Muscle of leg (tissue), 16 donors: ENCODE measurements at places on chromosomes 4 and X. TPM values are rescaled to one million over a fixed set of nuclear protein-coding genes. Genes with fewer than 3 reads are reported as not detected.

Gene MORC4
- total RNA-seq, result 38.9 TPM

Gene RHOXF2
- total RNA-seq, result not detected

Gene WAS
- total RNA-seq, result 2.1 TPM

Gene ARMCX4
- 18.5 TPM for total RNA-seq

Gene MMRN1
- total RNA-seq, result 6.8 TPM

Gene FGFBP2
- total RNA-seq, result 0.93 TPM

Gene PSAPL1
- total RNA-seq, result not detected

DNA sequence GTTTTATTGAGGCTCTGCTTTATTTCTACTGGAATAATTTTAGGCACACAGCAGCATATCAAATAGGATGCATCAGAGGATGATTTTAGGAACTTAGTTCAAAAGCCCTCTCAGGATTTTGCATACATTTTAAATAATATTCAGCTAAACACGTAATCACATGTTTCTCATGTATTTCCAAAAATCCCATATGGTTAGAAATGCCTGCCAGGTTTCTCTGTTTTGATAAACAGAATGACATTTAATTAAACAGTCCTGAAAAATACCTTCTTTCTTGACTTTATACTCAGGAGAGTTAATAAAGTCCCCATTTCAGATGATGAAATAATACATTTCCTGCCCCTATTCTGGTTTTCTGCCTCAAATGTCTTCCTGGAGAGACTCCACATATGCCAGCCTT, 86.5 kb upstream of the AMELX start:
- H3K4me3 ChIP-seq, result no peak overlapping the region
- H3K36me3 ChIP-seq, result no peaks in the 10 kb centered on the region
- H3K27ac ChIP-seq, result no peak overlapping the region
- no peak for DNase-seq
- peaks cover 3% of the 10 kb centered on the region for H3K27me3 ChIP-seq

GRCh38 chr4:128291096-128291495, 3.5 kb upstream of the PGRMC2 start:
- DNase-seq, result no peak
- H3K27me3 ChIP-seq, result no peaks in the 10 kb centered on the region
- no peaks in the 10 kb centered on the region for H3K36me3 ChIP-seq

DNA sequence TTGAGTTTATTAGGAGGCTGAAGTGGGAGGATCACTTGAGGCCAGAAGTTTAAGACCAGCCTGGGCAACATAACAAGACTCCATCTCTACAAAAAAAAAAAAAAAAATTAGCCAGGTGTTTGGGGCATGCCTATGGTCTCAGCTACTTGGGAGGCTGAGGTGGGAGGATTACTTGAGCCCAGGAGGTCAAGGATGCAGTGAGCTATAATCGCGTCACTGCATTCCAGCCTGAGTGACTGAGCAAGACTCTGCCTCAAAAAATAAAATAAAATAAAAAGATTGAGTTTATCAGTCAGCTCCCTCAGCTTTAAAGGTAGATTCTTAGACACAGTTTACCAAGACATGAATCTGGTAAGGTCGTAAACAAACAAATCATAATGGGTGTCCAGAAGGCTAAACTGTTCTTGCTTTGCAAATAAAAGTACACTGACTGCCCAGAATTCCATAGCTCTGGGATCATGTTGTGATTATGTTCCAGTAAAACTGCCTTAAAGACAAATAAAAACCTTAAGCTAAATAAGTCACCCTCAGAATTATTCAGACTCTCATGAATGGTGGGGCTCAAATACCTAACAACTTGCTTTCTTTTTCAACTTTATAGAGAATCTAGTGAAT, 18.7 kb downstream of the APOO start:
- no peak overlapping the region for H3K4me3 ChIP-seq
- DNase-seq, result peak; percentile 40
- no peaks in the 10 kb centered on the region for H3K4me1 ChIP-seq
- H3K27me3 ChIP-seq, result peaks cover 13% of the 10 kb centered on the region
- no peaks in the 10 kb centered on the region for H3K36me3 ChIP-seq
- H3K27ac ChIP-seq, result no peak overlapping the region

DNA sequence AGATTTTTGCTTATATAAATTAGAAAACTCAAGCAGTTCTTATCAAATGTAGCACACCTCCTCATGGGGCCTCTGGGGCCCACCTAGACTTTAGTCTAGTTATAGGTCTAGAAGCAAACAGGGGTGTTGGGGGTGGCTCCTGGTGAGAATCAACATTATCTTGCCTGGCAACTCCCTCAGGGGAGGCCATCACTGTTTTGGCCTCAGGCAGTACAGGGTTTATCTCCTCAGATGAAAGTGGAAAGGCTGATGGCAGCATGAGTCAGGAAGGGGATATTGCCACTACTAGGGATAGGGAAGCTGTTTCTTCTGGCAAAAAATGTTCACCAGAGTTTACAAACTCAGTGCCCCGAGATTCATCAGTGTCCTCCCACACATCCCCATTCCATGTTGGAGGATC, 232.4 kb upstream of the BMP3 start:
- no peak overlapping the region for H3K4me3 ChIP-seq
- no peak overlapping the region for H3K27ac ChIP-seq
- no peak for DNase-seq
- H3K36me3 ChIP-seq, result no peaks in the 10 kb centered on the region
- H3K4me1 ChIP-seq, result no peaks in the 10 kb centered on the region
- H3K27me3 ChIP-seq, result no peaks in the 10 kb centered on the region

DNA sequence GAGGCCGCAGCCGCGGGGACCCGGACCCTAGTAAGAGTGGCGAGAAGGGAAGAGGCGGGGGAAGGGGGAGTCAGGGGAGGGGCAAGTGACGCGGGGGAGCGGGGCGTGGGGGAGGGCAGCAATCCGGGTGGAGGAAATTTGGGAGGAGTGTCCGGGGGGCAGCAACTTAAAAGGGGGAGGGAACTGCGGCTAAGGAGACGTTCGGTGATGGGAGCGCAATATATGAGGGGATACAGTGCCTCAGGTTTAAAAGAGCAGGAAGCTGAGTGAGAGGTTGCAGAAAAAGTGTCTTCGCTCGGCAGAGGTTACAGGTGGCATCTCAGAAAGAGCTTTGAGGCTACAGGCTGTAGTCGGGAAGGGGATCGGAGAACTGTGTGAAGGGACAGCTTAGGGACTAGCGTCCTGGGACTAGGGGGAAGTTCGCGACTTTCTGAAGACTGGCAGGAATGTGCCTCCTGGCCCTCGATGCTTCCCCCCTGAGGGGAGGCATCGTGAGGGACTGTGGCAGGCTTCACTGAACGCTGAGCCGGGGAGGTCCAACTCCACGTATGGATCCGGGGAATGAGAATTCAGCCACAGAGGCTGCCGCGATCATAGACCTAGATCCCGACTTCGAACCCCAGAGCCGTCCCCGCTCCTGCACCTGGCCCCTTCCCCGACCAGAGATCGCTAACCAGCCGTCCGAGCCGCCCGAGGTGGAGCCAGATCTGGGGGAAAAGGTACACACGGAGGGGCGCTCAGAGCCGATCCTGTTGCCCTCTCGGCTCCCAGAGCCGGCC, 519 bp downstream of the FOXO4 start:
- H3K36me3 ChIP-seq, result no peaks in the 10 kb centered on the region
- peak overlapping the region; percentile 89 for H3K27ac ChIP-seq
- H3K4me1 ChIP-seq, result peaks cover 22% of the 10 kb centered on the region
- H3K27me3 ChIP-seq, result peaks cover 24% of the 10 kb centered on the region

- H3K27ac ChIP-seq, result no peak overlapping the region
- no peaks in the 10 kb centered on the region for H3K4me1 ChIP-seq
- H3K36me3 ChIP-seq, result no peaks in the 10 kb centered on the region
- DNase-seq, result no peak
- peaks cover 16% of the 10 kb centered on the region for H3K27me3 ChIP-seq
- H3K4me3 ChIP-seq, result no peak overlapping the region
Observed at GRCh38 chrX:18348047-18348446, 6.4 kb downstream of the SCML2 start.

DNA sequence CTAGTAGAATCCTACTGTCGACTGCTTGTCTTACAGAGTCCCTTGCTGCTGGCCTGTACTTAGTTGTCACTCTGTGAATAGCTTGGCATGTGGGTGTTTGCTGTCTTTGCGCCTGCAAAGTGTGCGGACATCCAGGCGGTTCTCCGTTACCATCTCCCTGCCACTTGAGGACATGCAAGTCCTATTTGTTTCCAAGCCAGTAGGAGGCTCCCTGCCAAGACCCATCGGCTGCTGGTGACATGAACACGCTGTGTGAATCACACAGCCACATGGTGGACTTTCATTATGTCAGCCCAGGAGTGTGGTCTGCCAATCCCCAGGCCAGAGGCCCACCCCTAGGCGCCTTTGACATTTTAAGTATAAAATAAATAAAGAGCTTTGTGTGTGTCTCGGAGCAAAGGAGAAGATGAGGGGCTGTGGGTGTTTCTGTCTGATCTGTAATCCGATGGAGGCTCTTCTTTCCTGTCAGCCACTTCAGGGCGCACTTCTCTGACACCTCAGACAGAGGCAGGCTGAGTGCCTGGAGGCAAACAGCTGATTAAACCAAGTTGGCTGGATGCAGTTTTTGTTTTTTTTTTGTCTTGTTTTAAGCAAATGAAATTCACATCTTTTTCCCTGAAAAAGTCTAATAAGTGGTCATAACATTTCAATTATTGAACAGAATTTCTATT, 51.5 kb downstream of the ALPK1 start:
- no peak overlapping the region for H3K27ac ChIP-seq
- H3K4me3 ChIP-seq, result no peak overlapping the region
- peak; percentile 67 for DNase-seq
- peaks cover 7% of the 10 kb centered on the region for H3K4me1 ChIP-seq
- no peaks in the 10 kb centered on the region for H3K36me3 ChIP-seq
- H3K27me3 ChIP-seq, result no peaks in the 10 kb centered on the region

DNA sequence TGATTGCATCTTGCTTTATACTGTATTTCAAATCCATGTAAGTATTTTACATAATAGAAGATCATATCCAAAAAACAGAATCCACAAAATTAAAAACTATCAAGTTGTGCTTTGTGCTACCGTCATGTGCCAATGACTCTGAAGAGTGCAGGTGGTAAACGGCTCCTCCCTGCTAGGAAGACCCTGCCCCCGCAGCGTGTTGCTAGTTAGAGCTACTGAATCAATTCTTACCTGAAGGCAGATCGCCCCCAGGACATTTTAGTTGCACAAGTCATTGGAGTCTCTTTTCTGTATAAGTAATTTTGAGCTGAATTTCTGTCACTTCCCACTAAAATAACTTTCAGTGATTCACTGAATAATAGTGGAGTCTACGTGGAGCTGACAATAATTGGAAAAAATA, 599.5 kb upstream of the ZFP42 start:
- no peaks in the 10 kb centered on the region for H3K36me3 ChIP-seq
- DNase-seq, result no peak
- H3K4me3 ChIP-seq, result no peak overlapping the region
- H3K27ac ChIP-seq, result no peak overlapping the region

- no peak overlapping the region for H3K4me3 ChIP-seq
- DNase-seq, result peak; percentile 69
- H3K27ac ChIP-seq, result peak overlapping the region; percentile 62
- no peaks in the 10 kb centered on the region for H3K27me3 ChIP-seq
- H3K36me3 ChIP-seq, result no peaks in the 10 kb centered on the region
Observed at GRCh38 chr4:153464068-153464467, 2.1 kb upstream of the TMEM131L start.

GRCh38 chr4:121397941-121398601, 17.3 kb upstream of the QRFPR start:
- no peak overlapping the region for H3K4me3 ChIP-seq
- no peak overlapping the region for H3K27ac ChIP-seq
- peak; percentile 54 for DNase-seq
- peaks cover 7% of the 10 kb centered on the region for H3K4me1 ChIP-seq
- no peaks in the 10 kb centered on the region for H3K27me3 ChIP-seq

DNA sequence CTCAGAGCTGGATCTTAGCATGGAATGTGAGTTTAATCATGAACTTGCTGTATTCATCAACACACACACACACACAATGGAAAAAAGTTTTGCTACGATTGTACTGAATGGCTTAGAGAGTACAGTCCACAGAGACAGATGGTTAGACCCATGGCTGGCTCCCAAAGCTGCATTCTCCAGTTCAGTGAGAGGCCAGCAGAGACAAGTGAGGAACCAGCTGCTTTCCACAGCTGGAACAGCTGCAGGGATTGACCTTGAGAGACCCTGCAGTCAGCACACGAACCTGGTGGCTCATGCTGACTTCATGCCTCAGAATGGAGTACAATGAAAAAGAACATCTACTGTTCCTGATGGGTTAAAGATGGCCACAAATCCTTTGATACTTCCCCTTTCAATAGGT, 94.5 kb downstream of the DHX15 start:
- H3K36me3 ChIP-seq, result no peaks in the 10 kb centered on the region
- no peak overlapping the region for H3K4me3 ChIP-seq
- peak; percentile 96 for DNase-seq
- H3K4me1 ChIP-seq, result peaks cover 15% of the 10 kb centered on the region
